Pancreas (tissue), 10 donors: ENCODE measurements at places on chromosomes 11 and 22.

GRCh38 chr11:119783466-119784400, 54.7 kb upstream of the NECTIN1 start:
- no peak for DNase-seq
- no peaks in the 10 kb centered on the region for H3K27me3 ChIP-seq
- no peak overlapping the region for H3K4me3 ChIP-seq
- H3K27ac ChIP-seq: no peak overlapping the region

GRCh38 chr11:130886704-130887103, 29.6 kb downstream of the SNX19 start:
- H3K4me1 ChIP-seq: no peaks in the 10 kb centered on the region
- peaks cover 6% of the 10 kb centered on the region for H3K36me3 ChIP-seq
- H3K27ac ChIP-seq: no peak overlapping the region
- H3K27me3 ChIP-seq: no peaks in the 10 kb centered on the region

GRCh38 chr22:37639070-37639760, at the start of gene SH3BP1:
Gene SH3BP1, plus strand, starts transcription at chr22:37639669. Its CDS starts 119 bp downstream, at chr22:37639788.
- DNase-seq: peak; percentile 62
- H3K27me3 ChIP-seq: no peaks in the 10 kb centered on the region
- H3K4me3 ChIP-seq: peak within 1 kb of the TSS; percentile 65
- H3K36me3 ChIP-seq: no peaks in the 10 kb centered on the region
- H3K27ac ChIP-seq: peak within 1 kb of the TSS; percentile 8

GRCh38 chr11:2702771-2703362, 3.1 kb upstream of the KCNQ1OT1 start:
- no peak overlapping the region for H3K4me3 ChIP-seq
- H3K36me3 ChIP-seq: no peaks in the 10 kb centered on the region
- DNase-seq: no peak
- no peak overlapping the region for H3K27ac ChIP-seq
- no peaks in the 10 kb centered on the region for H3K27me3 ChIP-seq

- no peak overlapping the region for H3K27ac ChIP-seq
- no peaks in the 10 kb centered on the region for H3K27me3 ChIP-seq
- H3K36me3 ChIP-seq: no peaks in the 10 kb centered on the region
- no peaks in the 10 kb centered on the region for H3K4me1 ChIP-seq
Observed at GRCh38 chr22:35475545-35475944, 65.1 kb upstream of the RASD2 start.
